Mesenchymal stem cell (in vitro differentiated cells and primary cell): ENCODE measurements at places on chromosomes 5 and 9.

- peak; percentile 63 for DNase-seq
These were observed 2222.7 kb upstream of the WWC1 start for GRCh38 chr5:166068547-166069335.

- no peak for DNase-seq
These were observed 18.5 kb downstream of the CCDC69 start for GRCh38 chr5:151205411-151205810.

DNA sequence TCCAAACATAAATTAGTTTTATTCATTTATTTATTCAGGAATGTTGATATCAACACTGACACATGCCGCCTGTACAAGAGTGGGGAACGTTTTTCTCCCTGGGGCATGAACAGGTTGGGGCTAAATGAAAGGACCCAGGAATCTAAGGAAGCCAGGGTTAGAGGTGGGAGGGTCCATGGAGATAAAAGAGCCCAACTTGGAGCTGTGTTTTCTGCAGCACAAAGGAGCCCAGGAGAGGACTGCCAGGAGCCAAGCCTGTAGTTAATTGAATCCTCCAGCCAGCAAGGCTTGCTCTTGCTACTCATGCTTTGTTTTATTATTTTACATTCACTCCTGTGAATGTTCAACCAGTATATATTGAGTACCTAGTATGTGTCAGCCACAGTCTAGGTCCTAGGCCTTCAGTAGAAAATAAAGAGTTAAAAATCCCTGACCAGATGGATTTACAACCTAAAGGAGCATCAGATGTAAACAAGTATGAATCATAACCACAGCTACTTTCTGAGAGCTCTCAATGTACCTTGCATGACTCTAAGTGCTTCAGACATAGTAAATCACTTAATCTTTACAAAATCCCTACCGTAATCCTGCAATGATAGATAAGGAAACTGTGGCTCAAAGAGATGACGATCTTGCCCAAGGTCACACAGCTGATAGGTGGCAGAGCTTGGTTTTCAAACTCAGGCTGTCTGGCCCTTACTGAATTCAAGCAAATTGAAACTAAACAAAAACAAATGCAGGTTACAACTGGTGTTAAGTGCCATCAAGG is 69.8 kb downstream of the ASTN2 start:
- DNase-seq: peak; percentile 66

GRCh38 chr5:135157421-135158313 is 123.6 kb upstream of the PITX1 start:
- no peak for DNase-seq

GRCh38 chr9:113991714-113992113 is 86.4 kb downstream of the AMBP start:
- no peak for DNase-seq

DNA sequence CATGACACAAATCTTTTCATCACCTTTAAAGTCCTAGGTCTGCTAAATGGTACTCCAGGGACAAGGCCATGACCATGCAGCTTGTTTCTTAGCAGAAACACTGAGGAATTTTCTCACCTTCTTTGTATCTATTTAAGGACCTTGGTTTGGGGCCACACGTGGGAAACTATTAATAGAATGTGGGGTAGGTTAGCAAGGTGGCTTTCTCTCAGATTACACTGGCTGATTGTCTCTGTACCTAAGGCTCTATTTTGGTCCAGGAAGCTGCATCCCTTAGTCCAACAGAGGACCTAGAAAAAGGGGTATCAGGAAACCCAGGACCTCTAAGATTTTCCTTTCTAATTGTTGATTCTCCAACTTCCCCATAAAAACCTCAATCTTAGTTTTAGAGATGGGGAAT is 36.3 kb upstream of the FRMD3 start:
- DNase-seq: no peak

GRCh38 chr9:134377976-134378375 is 51.7 kb downstream of the RXRA start:
- no peak for DNase-seq

DNA sequence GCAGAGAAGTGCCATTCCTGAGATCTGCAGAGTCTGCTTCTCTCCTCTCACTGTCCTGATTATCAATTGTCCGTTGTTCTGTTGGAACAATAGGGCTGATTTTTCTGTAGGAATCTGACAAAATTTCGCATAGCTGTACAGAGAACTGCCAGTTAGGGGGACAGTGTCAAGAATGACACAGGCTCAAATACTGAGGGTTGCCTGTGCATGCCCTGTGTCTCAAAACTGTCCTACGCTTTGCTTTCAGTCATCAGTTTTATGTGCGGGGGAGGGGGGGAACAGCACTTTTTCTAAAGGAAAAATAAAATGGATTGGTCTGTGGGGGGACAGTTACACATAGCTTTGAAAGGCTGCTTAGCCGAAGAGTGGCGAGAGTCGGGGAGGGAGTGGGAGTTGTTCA is 248.6 kb downstream of the PDZD2 start:
- no peak for DNase-seq

DNA sequence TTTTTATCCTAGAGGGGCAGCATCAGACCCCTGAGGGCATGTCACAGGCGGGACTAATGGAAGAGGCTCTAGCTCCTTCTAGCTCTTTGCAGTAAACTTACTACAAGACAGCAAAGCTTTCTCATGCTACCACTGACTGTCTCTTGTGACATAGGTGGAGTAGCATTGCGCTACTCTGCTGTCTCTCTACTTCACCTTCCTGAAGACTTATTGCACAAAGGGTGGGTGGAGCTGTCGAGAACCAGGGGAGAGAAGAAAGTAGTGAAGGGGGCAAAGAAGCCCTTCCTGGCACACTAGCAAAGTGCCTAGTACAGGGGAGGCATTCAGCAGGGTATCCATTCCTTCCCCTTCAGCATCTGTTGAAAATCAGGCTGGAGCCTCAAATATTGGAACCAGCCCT is 36.1 kb upstream of the NEK6 start:
- DNase-seq: no peak

DNA sequence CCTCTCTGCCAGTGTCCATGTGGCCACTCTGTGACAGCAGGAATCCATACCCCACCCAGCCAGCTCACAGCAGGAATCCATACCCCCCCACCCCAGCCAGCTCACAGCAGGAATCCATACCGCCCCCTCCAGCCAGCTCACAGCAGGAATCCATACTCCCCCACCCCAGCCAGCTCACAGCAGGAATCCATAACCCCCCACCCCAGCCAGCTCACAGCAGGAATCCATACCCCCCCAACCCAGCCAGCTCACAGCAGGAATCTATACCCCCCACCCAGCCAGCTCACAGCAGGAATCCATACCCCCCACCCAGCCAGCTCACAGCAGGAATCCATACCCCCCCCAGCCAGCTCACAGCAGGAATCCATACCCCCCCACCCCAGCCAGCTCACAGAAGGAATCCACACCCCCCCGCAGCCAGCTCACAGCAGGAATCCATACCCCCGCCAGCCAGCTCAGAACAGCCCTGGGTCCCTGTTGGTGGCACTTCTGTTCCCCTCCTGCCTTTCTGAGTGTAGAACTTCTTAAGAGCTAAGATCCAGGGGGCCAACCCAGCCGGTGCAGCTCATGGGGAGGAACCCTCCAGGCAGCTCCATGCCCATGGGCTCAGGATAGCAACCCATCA is 8.4 kb upstream of the RXRA start:
- DNase-seq: no peak

DNA sequence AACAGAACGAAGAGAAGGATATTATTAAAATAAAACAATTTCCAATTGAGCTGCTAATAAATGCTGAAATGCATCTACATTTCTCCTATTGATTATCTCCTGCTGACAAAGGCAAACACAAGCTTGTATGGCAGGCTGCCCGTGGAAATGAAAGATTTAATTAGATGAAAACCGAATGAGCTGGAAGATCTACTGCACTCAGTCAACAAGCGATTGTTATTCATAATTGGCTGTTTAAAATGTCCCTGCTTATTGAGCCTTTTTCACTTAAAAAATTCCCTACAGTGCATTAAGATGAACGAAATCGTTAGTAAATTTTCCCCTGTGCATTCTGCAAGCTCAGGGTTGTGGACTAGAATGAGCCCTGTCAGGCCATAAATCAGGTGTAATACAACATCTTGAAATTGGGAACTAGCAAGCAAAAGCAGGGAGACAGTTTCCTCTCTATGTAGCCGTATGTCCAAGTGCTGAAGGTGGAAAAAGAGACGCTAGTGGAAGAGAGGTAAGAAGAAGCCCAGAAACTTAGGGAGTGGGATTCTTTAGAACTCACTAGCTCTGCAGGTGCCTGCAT is 28.5 kb upstream of the KIF4B start:
- no peak for DNase-seq

DNA sequence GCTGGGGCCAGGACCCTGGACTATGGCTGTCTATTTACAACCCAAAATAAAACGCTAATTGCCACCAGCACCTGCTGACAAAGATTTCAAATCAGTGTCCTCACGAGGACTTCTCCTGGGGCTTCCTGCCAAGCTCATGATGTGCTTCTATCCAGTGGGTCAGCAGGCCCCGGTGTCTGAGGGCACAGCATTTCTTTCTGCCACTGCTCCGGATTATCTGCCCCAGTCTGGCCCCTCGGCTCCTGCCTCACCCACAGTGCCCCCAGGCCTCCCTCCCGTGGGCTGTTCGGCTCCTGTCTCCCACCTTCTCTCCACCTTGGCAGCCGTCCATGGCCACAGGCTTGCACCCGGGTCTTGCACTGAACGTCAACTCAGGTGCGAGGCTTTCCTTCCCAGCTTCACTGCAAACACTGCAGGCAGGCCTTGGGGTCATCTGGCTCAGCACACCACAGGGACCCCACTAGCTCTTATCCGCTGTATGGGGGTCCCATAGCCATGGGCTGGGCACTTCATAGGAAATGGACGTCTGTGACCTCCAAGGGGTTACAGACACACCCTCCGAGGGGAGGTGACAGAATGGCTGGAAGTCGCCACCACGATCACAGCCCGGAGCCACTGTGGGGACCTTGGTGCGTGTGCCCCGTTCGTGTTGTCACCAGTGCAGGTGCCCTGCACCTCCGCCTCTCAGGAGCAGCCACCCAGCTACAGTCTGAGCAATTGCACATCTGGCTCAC is 43.8 kb upstream of the FCN1 start:
- no peak for DNase-seq

GRCh38 chr5:32508806-32509805 is 64.6 kb upstream of the ZFR start:
- DNase-seq: no peak

DNA sequence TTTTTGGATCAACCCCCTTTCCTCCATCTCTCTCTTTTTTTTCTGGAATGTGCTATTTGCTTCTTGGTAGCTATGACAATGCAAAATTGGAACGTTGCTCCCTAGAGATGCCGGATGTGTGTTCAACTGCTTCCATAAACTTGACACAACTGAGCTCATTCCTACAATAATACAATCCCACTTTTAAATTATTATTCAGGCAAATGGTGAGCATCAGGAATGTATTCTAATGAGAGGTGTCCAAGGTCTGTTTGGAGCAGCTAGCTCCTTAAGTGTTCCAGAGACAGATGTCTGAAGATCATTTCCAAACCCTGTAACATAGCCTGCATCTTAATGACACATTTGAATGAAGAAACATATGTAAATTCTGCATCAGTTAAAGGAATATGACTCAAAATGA is 518.4 kb downstream of the TAF11L14 start:
- no peak for DNase-seq

DNA sequence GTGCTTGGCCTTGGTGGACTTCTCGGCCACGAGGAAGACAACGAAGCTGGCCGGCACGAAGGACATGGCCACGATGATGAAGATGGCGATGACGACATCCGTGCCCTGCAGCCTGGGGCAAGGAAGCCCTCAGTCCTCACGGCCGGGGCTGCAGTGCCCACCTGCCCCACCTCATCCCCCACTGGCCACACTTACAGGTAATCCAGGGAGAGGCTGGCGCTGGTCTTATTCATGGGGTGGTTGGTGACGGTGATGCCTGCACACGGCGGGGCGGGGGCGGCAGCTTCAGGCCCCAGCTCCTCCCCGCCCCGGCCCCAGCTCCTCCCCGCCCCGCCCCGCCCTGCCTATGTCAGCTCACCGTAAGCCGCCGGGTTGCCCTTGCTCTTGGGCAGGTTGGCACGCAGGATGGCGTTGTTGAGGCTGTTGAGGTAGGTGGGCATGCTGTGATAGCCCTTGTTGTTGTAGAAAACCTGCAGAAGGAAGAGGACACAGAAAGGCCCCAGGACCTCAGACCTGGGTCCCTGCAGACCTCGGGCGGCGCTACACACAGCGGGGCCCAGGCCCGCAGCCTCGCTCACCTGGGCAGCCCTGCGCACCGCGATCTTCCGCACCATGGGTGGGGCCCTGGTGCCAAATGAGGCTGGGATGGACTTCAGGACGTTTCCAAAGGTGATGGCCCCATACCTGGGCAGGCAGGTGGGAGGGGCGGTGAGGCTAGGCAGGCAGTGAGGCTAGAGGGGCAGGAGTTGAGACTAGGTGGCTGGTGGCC is 15.7 kb upstream of the CLIC3 start:
- no peak for DNase-seq

DNA sequence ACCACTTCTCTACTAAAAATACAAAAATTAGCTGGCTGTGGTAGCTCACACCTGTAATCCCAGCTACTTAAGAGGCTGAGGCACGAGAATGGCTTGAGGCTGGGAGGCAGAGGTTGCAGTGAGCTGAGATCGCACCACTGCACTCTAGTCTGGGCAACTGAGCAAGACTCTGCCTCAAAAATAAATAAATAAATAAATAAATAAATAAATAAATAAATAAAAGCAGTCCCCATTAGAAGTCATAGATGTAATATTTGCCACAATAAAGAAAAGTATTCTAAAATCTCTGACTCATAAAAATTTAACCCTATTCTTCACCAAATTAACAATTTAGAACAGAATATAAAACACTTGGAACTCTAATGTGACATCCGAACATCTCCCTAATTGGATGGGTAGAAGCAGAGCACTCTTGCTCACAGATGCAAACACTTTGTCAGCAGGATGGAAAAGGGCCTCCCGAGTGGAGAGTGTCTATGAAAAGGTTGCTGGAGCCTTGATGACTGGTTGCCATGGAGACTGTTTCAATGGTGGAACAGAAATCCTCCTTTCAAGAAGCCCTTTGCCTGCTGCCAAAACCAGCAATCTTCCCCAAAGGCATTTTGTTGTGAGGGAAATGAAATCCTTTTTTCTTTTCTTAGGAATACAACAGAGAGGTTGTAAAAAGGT is 38.9 kb upstream of the TRAF1 start:
- no peak for DNase-seq

DNA sequence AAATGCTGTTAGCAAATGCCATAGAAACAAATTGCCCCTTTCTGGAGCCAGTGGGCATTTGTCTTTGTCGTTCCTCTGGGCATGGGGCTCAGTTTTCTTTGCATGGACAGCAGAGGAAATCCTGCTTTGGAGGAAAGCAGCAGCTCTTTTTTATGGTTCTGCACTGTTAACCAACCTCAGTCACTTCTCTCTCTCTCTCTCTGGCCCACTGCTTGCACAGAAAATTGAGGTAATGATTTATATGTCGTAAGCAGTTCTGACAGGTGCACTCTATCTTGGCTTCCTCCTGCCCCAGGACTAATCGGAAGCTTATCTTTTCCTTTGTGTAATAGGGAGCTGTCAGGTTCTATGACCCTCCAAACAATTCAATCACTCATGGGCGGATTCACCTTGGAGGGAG is 159.6 kb upstream of the GPR151 start:
- no peak for DNase-seq

- peak; percentile 46 for DNase-seq
These were observed 478 bp downstream of the TEX10 start for GRCh38 chr9:100352201-100352726.

- DNase-seq: peak; percentile 54
These were observed 58.7 kb upstream of the TNFSF8 start for GRCh38 chr9:114988962-114989599.
